ENCODE measurements at places on chromosomes 13 and 19. TPM values are rescaled to one million over a fixed set of nuclear protein-coding genes. Genes with fewer than 3 reads are reported as not detected.

Gene TMEM190
- total RNA-seq: not detected

Gene ARHGAP45
- 9.0 TPM for total RNA-seq

Gene IL27RA
- total RNA-seq: 3.4 TPM

Gene NOVA2
- total RNA-seq: not detected

Gene CBY2
- not detected for total RNA-seq

Gene IGFL1
- total RNA-seq: 0.37 TPM

Gene DAND5
- not detected for total RNA-seq

Gene NTN5
- not detected for total RNA-seq

Gene PLA2G4C
- not detected for total RNA-seq

Gene TECR
- total RNA-seq: 169 TPM

Gene KLK14
- total RNA-seq: not detected

Gene COL5A3
- total RNA-seq: 3.7 TPM

Gene EMC10
- 84.2 TPM for total RNA-seq

Gene RASGRP4
- total RNA-seq: not detected

Gene PTGER1
- 1.0 TPM for total RNA-seq

Gene IQCN
- total RNA-seq: not detected

Gene SSC5D
- total RNA-seq: not detected

Gene KLK3
- total RNA-seq: not detected

Gene LILRB2
- total RNA-seq: not detected

Gene METTL21C
- not detected for total RNA-seq

Gene FUT1
- total RNA-seq: 8.0 TPM

Gene KLK7
- total RNA-seq: 65.1 TPM

Gene SMIM7
- 106 TPM for total RNA-seq

Gene ZNF99
- total RNA-seq: not detected

Gene HMG20B
- 114 TPM for total RNA-seq

Gene TJP3
- total RNA-seq: 10.6 TPM

Gene FBXO27
- 9.2 TPM for total RNA-seq

Gene URAD
- total RNA-seq: not detected

Gene SOHLH2
- 0.07 TPM for total RNA-seq

Gene FXYD3
- total RNA-seq: 658 TPM

Gene AP1M2
- 87.2 TPM for total RNA-seq

Gene SULT2A1
- total RNA-seq: not detected
